ENCODE measurements at places on chromosomes 7 and 10.

DNA sequence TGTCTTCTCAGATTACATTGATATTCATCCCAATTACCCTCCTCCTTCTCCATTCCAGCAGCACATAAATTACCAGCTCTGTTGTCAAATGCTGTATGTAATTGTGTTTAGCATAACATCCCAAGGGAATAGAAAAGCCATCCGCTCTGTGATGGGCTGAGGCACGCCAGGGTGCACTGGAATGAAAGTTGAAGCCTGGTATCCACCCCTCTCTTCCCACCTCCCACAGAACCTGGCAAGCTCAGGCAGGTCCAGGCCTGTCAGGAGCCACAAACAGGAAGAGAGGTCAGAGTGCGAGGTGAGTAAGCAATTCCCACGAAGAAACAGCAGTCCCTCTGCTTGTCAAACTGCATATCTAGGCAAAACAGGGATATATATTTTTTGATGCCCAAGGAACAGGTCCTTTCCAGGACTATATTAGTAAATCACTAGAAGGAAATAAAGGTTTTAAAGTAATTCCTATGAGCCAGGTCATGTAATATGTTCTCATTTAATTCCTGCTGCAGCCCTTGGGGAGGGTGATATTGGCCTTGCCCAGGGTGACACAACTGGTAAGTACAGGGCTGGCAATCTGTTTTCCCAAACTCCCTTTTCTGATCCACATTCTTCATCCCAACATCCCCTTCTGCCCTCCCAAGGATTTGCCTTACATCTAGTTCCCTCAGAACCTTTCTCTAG is 155.6 kb upstream of the GHITM start:
- DNase-seq: no peak

DNA sequence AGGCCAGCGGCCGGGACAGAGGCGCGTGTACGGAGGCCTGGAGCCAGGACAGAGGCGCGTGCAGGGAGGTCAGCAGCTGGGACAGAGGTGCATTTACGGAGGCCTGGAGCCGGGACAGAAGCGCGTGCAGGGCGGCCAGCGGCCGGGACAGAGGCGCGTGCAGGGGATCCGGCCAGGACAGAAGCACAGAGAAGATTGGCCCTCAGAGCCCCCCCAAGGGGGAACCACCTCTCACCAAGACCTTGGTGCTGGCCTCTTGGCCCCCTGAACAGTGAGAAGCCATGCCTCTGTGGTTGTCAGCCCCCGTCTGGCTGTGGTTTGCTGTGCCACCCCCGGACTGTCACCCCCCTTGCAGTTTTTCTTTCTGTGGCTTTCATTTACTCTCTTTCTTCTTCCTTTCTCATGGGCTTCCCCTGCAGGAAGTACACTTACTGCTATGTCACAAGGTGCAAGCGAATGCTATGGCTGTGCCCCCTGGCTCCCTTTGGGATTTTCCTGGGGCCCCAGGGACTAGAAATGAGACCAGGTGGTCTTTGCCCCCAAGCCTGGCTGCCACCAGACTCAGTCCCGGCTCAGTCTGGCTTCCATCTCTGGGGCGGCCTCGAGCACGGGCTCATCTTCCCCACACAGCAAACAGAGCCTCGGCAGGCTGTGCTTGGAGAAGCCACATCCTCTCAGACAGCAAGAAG is 41.1 kb downstream of the INSIG1 start:
- no peak for DNase-seq

DNA sequence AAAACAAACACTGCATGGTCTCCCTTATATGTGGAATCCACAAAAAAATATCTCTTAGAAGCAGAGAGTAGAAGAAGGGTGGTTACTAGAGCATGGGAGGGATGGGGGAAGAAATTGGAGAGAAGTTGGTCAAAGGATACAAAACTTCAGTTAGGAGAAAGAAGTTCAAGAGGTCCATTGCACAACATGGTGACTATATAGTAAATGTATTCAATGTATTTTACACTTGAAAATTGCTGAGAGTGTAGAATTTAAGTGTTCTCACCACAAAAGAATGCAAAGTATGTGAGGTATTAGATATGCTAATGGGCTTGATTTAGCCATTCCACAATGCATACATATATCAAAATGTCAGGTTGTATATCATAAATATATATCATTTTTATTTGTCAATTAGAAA is 232.0 kb upstream of the CELF2 start:
- DNase-seq: no peak

- no peak for DNase-seq
These were observed 29.2 kb upstream of the CACUL1 start for GRCh38 chr10:118783776-118784545.

DNA sequence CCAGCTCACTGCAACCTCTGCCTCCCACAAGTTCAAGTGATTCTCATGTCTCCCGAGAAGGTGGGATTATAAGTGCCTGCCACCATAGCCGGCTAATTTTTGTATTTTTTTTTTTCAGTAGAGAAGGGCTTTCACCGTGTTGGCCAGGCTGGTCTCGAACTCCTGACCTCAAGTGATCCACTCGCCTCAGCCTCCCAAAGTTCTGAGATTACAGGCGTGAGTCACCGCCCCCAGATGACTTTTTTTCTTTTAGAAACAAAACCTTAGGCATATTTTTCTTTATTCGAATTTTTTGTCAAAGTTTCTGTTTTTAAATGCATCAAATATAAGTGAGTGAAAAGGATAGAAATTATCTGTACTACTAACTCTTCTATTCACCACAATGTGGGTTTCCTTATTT is 113.1 kb downstream of the LRRC4 start:
- DNase-seq: no peak

DNA sequence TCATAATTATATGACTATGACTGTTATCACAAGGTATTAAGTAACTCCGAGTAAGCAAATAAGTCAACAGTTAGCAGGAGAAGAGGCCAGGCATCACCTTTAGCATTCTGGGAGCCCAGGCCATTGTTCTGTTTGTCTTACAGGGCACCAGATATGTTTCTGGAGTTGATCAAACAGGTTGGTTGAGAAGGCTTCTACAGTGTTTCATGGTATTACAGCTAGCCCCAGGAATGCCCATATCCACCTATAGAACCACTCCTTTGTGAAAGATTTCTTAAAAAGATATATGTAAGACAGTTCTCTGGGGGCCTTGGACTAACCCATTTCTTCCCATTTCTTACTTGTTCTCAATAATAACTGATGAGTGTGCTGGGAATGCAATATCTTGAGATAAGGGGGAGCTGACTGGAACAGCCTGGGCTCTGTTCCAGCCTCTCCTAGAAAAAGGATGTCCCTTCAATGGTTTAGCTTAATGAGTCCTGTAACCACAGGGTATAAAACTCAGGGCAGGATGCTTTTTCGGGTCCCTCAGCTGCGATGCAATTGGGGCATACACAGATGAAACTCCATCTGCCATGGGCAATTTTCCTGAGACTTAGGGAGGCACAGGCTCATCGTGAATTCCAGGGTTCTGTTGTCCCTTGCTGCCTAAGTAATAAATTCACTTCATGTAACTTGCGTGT is 286.4 kb downstream of the BAMBI start:
- no peak for DNase-seq

GRCh38 chr7:11701829-11702560 is 130.0 kb downstream of the THSD7A start:
- no peak for DNase-seq

GRCh38 chr7:73519867-73520672 is 2.0 kb downstream of the BAZ1B start:
- DNase-seq: no peak

GRCh38 chr10:44194435-44194834 is 190.5 kb downstream of the CXCL12 start:
- DNase-seq: no peak

- DNase-seq: no peak
These were observed 37.5 kb upstream of the EGR2 start for GRCh38 chr10:62853710-62854109.

DNA sequence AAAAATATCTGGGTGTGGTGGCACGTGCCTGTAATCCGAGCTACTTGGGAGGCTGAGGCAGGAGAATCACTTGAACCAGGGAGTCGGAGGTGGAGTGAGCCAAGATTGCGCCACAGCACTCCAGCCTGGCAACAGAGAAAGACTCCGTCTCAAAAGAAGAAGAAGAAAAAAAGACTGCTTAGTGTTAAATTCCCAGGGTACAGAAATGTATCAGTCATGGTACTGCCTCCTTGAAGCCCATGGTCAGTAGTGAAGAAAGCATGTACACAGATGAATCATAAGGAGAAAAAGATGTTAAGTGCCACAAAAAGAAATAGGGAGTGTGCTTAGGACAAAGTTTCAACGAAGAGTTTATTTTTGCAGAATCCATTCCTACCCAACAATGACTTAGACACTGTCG is 62.5 kb upstream of the KMT2E start:
- DNase-seq: no peak

DNA sequence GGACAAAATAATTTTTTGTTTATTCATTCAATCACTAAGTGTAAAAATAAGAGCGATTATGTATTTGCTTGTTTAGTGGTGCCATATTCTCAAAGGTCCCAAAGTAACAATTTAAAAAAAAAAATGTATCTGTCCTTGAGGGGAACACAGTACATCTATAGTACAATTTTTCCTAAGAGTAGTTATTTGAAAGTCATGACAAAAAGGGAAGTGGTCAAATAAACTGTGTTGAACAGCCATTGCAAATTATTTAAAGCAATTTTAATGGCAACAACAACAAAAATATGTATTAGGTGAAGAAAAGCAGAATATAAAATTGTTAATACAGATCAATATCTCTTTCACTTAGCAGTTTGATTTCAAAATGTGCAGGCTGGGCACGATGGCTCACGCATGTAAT is 943.5 kb downstream of the CNTNAP2 start:
- DNase-seq: no peak

GRCh38 chr7:93894426-93894825 is 3.9 kb upstream of the TFPI2 start:
- DNase-seq: no peak

DNA sequence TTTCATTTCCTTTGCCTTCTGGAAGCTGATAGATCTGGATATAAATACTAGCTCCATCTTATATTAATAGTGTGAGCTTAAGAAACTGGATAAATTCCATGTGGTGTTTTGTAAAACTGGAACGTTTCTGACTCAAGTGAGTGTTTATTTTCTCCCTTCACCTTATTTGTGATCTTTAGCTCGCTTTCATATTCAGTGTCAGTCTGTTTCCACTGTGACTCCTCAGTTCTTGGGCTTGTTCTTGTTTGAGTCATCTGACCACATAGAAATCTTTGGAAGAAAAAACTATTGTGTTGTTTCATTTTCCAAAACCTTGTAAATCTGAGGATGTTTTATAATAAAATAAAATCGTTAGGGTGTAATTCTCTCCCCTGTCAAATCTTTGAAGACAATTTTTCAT is 186.4 kb downstream of the POLR1F start:
- no peak for DNase-seq

DNA sequence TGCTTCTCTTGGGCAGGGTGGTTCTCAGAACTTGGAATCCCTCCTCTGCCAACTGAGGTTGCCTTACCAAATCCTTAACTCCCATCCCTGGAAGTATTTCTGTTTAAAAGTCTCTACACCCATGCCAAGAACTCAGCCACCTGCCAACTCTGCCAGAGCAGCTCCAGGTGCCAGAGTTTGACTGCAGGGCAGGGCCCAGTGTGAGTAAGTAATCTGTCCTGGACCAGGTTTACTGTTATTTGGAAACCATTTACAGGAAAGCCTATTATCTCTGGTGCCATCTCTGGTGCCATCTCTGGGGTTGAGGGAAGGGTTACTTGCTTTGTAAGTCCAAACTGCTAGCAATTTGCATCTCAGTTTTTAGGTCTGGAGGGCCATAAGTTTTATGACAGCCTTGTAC is 2.5 kb downstream of the TSPAN15 start:
- DNase-seq: no peak

DNA sequence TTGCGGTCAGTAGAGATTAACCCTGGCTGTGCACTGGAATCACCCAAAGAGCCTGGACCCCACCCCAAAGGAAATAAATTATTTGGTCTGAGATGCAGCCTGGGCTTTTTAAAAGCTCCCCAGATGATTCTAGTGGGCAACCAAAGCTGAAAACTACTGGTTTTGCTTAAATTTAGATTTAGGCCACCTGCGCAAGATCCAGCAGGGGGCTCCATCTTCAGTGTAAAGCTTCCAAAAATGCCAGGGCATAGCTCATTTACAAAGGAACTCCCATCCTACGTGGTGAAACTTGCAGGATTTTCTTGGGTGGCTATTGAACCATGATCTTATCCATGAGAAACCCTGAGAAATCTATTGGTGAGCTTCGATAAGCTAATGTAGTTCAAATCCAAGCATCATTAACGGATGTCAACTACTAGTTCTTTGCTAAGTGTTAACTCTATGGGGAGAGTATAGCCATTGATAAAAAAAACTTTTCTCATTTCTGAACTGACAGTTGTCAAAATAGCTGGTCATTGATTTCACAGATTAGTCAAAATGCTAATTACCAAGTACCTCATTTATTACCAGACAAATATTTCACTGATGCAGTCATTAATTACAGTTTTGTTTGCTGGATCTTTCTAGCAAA is 315.3 kb downstream of the LHFPL3 start:
- DNase-seq: no peak

DNA sequence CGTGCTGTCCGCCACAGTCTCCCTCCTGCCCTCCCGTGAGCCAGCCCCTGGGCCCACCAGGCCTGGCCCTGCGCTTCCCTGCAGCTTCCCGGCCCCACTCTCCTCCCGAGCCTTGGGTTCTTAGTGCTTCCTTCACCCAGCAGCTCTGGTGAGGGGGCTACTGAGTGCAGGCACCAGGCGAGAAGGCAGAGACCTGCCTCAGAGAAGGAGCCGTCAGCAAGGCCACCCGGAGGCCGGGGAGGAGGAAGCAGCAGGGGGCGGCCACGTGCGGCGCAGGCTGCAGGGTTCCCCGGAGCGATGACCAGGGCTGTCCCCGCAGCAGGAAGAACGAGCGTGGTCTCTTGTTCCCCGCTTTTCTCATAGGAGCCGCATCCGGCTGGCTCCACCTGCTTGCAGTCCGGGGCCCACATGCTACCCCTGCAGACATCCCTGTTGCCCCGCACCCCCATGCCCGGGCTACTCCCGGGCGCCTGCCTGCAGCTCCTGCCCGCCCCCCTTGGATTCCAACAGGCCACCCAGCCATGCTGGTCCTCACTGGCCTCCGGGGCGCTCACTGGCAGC is 20.5 kb downstream of the YKT6 start:
- DNase-seq: no peak
